ENCODE measurements at places on chromosomes 1 and 21.

DNA sequence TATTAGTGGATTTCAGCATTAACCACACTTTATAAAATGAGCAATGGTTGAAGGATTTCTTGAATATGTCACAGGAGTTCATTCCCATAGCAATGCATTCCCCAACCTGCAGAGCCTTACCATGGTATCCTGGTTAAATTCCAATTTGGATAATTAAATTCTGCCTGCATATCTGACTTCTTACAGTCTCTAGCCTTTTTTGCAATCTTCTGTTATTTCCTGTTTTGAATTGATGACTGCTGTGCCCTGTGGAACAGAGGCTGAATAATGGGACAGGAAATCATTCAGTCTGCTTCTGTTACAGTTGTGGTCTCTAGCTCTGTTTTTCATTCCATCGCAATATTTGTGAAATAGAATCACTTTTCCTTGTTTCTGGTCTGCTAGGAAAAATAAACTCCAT is 1823.9 kb downstream of the PLA2G4A start:
- no peak for DNase-seq

GRCh38 chr21:29499734-29500343 is 201.1 kb downstream of the BACH1 start:
- no peak for DNase-seq

GRCh38 chr21:35699361-35699760 is 361.0 kb downstream of the SETD4 start:
- DNase-seq: no peak

- DNase-seq: peak; percentile 85
These were observed 24.9 kb upstream of the KCNC4 start for GRCh38 chr1:110185181-110185580.

DNA sequence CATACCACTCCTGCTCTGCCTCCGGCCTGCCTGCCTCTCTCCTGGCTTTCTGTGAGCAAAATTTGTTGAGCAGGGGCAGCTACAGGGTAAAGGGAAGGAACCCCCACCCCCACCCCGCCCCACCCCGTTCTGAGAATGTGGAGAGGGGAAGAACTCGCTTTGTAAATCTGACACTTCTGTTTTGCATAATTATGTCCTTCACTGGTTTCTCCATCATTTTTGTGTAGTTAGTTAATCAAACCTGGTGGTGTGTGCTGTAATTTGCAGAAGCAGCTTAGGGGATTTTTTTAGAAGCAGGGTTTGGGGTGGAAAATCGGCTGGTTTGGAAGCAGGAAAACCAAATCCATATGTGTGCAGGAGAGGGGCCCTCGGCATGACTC is 58.1 kb upstream of the TMEM51 start:
- no peak for DNase-seq

DNA sequence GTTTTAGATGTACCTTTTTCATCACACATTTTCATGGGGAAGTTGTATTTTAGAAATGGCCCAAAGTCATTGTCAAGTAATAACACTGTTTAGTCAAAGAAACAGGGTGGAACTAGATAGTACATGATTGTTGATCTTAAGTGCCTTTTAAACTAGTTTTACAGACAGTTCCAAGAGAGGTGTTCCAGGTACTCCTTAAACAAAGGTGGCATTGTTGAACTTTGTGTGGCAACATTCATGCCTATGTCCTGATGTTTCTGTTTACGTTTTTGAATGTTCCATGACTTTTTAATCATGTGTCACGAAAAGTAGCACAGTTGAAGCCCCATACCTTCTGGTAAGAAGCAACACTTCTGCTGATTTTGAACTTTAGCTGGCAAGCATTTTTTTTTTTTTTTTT is 9.1 kb upstream of the SH3D21 start:
- no peak for DNase-seq

DNA sequence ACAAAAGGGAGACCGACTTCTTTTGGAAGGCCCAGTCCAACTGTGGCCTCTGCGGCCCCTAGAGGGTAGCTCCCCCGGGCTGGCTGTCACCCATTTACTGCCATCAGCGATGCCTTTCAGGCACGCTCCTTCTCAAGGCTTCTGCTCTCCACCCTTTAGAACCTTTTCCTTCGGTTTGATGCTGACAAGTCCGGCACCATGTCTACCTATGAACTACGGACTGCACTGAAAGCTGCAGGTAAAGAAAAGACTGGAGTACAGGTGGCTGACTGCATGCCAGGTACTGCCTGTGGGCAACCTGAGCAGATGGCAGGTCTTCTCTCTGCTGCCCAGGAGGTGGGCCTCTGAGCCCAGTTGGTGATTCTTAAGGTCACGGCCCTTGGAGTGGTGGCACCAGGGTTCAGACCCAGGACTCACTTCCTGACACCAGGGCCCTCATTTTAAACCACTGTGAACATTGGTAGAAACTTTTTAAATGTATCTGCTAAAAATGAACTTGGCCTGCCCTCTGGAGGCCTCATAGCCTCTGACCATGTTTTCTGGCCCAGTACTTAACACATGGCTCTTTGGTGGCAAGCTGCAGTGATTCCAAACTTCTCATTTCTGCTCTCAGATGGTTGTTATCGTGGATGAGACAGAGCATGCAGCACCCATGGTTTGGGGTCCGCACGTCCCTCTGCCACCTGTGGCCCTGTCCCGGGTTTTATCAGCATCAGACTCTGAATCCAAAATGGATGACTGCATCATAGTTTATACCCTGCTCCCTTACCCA is 45.7 kb downstream of the CAPN9 start:
- peak; percentile 33 for DNase-seq

- no peak for DNase-seq
These were observed 143.2 kb downstream of the PBX1 start for GRCh38 chr1:164702216-164702615.

DNA sequence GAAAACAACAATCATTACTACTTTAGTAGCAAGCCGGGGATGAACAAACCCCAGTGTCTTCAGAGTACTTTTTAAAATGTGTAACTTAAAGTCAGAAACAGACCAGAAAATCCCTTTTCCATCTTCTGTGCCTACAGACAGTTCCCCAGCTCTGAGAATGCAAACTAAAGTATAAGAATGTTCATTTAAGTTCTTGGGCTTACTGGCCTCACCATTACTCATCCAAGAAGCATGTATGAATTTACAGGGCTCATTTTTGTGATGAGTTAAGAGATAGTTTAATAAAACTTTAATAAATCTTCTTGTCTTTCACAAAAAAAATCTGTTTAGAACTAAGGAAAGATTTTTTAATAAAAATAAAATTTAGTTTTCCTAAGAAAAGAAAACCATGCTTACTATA is 4.6 kb downstream of the LPGAT1 start:
- DNase-seq: no peak

GRCh38 chr21:42622284-42622683 is 31.1 kb upstream of the PDE9A start:
- DNase-seq: no peak

DNA sequence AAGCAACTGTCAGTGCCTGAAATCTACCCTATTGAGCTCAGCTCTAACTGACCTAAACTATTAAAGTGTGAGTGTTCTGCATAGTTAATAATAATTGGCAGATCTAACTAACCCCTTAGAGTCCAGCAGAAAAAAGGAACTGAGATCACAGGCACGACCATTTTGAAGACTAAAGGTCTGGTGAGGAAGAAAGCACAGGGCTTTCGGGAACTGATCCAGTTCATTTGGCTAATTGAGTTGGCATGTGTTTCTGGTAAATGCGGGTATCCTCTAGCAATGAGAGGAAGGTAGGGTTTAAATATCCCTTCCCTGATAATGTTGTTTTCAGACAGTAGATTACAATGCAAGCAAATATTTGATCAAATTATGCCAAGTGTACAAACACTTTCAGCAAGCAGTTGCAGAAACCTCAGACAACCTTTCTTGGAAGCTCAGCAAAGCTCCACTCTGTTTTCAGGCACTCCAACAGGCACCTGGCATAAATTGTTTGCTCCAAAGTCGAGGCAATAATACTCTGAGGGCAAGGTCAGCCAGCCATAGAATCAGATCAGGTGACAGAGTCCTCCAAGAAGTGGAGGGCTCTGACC is 100.8 kb downstream of the KCNK1 start:
- DNase-seq: peak; percentile 63

- no peak for DNase-seq
These were observed 40.0 kb upstream of the APP start for GRCh38 chr21:26210614-26211013.

DNA sequence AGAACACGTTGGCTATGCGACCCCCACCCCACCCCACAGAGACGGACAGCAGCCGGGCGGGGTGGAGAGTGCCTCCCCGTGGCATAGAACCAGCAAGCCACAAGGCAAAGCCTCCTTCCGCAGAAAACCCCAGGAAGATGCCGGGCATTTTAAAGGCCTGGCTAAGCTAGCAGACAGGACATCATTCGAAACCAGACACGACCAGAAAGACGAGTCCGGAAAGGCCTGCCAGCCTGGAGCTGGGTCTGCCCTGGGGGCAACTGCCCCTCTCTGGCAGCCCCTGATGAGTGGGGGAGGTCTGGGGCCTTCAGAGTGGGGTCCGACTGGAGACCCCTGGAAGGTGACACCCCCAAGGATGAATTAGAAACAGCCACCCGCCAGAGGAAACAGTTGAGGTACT is 8.5 kb downstream of the FTCD start:
- no peak for DNase-seq

GRCh38 chr1:243793298-243793697 is 56.7 kb downstream of the AKT3 start:
- no peak for DNase-seq

DNA sequence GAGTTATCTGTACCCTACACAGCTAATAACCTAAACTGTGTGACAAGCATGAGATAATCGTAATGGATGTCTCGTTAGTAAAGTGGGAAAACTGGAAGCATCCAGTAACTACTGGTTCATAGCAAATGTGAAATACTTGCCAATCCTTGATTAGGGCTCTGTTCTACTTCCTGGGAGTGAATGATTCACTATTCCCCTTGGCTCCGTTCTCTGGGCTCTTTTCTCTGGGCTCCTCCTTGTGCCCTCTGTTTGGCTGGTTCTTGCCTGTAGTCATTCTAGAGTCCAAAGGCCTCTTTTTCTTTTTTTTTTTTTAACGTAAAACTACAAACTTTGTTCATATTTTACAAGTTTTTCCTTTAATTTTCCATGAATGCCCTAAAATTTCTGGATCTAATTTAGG is 465.8 kb upstream of the PLXNA2 start:
- DNase-seq: no peak

DNA sequence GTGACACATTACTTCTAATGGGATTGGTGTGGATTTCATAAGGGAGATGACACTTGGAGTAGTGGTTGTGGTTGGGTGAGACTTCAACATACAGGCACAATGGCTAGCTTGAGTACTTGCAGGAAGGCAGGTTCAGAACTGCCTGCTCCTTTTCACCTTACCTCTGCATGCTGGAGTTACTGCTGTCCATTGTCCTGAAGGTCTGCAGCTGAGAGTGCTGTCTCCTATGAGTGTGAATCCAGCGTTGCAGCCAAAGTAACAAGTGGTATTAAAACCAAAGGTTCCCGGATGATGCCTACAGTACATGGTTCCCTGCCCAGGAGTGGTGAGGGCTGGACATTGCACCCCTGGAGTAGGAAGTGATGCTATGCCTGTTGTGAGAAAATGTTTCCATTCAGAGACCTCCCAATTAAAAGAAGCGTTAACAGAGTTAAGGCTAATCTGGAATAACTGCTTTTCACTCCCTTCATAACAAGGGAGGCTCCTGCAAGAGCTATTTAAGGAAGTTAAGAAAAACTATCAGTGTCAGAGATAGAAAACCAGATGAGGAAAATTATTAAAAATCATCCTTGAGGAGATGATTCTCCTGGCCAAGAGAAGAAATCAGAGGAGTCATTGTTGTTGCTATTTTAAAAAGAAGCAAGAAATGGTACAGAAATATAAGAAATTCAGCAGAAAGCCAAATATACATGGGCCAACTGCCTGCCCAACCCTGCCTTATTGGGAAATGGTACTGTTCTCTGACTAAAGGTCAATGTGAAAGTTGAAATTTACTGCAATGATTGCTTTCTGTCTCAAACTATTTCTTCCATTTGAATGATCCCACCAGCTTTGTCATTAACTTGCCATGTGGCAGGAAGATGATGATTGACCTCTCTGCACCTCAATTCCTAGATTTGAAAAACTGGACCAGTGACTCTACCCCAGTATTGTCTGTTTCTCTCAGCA is 9.8 kb upstream of the F5 start:
- no peak for DNase-seq

- no peak for DNase-seq
These were observed 780.5 kb downstream of the MRPL39 start for GRCh38 chr21:24826822-24827221.

DNA sequence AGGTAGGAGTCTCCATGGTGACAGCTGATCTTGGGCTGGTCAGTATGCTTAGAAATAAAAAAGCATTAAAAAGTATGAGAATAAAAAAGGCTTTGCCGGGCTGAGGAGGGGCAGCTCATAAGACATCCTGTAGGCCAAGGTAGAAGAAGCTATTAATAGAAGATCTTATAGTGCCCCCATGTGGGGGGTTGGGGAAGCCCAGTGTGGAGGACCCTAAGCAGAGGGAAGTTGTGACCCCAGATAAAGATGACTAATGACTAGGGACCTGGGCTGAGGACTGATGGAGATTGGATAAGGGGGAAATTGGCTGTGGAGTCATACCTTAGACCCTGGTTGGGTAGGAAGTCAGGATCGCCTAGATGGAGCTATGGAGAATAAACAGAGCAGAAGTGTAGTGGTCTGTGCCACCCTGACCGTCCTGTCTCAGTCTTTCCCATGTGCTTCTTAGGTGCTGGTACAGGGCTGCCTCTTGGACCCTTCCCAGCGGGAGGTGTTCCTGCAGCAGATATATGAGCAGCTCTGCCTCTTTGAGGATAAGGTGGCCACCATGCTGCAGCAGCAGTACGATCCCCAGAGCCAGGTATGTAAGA is 25.0 kb downstream of the SZT2 start:
- DNase-seq: peak; percentile 44

DNA sequence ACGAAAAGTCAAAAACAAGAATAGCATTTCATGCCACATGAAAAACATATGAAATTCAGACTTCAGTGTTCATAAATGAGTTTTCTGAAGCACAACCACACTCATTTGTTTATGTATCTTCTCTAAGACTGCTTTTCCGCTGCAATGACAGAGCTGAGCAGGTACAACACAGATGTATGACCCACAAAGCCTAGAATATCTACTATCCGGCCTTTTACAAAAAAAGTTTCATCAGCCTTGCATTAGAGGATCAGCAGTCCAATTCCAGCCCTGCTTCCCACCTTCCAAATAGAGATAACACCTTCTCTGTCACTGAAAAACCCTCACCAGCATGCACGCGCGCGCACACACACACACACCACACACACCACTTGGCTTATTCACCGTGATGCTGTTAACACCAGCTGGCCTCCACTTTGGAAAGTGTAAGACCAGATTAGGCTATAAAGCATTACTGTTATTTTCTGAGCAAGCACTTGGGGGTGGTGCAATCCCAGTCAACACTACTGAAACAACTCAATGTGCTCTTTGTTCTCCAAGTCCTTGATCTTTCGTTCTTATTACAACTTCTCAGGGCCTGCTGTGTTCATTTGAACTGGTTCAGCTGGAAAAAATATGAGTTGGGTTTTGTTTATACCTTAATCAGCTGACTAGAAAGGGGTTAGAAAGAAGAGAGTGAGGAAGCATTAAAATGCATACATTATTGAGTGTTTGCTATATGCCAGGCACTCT is 90.0 kb downstream of the GLUL start:
- no peak for DNase-seq

GRCh38 chr1:15088281-15088971 is 65.1 kb upstream of the TMEM51 start:
- no peak for DNase-seq

- no peak for DNase-seq
These were observed 48.1 kb downstream of the CDC14A start for GRCh38 chr1:100400404-100400803.

GRCh38 chr1:6783936-6784559 is 1.2 kb upstream of the CAMTA1 start:
- DNase-seq: no peak

GRCh38 chr1:5053744-5054143 is 399.3 kb downstream of the AJAP1 start:
- DNase-seq: peak; percentile 16

Data from NCI-H1417 (cell line).